Erythroblast (primary cell): ENCODE measurements at places on chromosomes 4 and X.

DNA sequence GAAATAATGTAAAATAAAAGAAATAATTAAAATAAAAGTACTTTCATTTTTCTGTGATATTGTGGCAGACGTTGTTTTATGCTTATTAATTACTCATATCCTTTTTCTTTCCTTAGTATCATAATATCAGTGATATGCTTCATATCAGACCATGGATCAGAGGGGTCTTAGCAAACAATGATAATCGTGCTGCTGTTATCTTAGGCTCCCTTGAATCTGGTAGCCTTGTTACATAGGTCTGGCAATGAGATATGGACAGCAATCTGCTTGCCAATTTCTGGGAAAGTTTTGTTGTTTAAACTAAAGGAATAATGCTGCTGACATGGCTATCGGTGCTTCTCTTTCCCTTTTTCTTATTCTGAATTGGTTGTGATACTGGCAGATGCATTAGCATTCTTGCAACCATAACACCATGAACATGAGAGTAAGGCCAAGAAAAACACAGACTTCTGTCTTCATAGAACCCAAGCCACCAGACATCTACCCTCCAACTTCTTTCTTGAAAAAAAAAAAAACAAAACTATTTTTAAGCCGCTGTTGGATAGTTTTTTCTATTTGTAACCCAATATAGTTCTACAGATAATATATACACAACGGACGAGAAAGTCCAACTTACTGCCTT is 16.4 kb downstream of the EPHA5 start:
- DNase-seq, result no peak

DNA sequence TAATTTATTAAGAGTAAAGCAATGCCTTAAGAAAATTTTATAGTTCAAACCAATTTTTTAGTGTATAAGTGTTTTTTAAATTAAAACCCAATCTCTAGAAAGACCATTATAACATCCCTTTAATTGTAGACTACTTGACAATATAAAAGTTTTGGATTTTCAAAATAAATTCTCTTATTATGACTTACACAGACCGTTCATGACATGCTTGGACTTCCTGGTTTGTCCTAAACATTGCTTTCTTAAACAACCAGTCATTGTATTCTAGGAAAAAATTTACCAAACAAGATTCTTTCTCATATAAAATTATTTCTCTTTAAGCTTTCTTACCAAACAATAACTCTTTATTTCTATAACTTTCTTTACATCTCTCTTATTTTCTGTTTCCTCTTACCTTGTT is 49.0 kb upstream of the CXorf51A start:
- DNase-seq, result no peak

GRCh38 chr4:96675416-96675815 is 835.5 kb downstream of the PDHA2 start:
- DNase-seq, result no peak

GRCh38 chr4:74042681-74043080 is 4.2 kb upstream of the CXCL3 start:
- DNase-seq, result no peak

DNA sequence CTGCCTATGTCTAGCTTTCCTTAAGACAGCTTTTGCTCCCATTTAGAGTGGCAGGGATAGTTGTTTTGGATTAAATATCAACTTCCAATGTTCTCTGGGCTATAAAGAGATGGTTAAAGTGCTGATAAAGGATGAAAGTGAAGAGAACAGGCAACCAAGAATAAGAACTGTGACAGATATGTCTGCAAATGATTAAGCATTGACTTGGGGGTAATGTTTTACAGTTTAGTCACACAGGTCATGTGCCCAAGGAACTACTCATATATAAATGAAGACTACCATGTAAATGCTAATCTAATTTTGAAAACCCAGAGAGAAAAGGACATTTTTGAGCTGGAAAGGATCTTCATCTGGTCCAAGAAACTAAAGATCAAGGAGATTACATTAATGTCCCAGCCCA is 42.1 kb downstream of the RBMX2 start:
- DNase-seq, result no peak

DNA sequence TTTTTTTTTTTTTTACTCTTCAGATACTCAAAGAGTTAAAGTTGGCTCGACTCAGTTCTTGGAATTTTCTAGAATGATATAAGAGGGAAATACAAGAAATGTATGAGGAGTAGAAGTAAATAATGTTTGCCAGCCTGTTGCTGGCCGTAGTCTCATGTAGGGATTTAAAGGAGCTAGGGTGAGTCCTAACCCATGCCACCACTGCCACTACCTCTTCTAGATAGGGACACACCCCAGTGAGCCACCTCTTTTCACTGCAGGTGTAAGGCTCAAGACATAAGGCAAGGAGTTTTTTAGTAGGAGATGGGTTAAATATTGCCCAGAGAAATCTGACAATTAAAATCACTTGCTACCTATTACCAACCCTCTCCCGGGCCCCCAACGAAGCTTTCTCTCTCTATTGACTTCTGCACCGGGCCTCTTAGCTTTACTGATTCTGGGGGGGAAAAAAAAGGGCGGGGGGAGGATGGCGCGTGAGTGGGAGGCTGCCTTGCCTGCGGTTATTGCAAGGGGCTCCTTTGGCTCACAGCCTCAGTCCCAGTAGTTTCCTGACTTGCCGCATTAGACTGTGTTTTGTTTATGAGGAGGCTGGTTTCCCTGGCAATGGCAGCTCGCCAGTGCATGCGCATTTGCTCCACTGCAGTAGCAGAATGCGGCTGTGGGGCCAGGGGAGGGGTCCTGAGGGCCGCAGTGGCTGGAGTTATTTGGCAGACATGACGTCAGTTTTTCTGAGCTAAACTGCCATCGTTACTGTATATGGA is 3.0 kb downstream of the LINC00632 start:
- no peak for DNase-seq

DNA sequence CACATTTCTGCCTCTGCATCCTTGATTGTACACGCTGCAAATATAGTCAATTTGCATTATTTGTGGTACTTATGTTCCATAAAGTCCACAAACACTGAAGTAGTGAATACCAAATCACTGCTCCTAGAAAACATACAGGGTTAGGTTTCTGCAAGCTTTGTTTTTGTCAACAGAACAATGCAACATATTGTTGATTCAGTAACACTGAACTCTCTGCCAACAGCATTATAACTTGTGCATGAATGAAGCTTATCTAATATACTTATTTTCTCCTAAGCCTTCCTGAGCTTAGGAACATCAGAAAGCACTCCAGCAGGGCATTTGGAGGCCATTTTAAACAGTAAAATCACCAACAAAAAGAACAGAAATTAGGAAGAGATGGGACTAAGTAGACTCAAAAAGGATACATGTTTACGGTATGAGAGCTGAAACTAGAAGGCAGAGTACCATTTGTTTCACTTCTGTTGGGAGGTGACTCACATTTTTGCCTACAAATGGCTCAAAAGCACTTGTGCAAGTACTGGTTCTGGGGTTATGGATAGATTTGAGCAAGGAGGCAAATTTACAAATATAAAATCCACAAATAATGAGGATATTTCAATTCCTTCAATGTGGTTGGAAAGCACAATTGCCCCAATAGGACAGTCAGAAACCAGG is 14.1 kb downstream of the COX18 start:
- no peak for DNase-seq

DNA sequence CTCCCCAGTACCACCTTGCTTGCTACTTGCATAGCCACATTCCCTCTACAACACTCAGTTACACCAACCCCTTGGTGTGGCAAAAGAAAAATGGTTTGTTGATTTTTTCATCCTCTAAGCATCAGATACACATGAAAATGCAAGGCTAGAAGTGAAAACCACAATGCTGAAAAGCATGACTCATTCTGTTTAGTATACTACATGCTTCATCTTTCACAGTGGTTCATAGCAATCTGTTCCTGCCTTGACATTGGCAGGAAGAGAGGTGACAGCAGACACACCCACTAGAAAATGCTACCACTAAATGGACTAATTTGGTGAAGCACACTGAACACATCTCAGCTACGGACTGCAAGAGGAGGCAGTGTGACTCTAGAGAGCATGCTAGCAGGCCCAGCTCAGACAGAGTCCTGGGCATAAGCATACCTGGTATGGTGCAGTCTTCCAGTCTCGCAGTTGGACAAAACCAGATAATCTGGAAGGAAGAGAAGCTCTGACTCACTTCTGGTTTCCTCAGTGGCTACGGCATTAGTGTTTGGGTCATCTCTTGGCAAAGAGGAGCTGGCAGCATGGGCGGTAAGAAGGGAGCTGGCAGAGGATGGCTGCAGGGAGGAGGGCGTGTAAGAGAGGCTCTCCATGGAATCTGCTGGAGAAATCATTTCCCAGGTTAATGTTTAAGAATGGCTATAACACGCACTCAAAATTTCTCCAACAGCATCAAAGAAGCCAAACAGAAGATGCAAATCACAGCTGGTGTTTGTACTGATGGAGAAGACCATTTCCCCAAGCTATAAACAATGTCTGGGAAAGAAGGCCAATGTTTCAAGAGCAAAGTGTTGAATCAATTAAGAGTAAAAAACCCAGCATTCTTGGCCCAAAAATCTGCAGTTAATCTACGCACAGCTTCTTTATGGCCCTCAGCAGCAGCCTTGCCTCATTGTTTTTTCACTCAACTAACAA is 37.8 kb downstream of the GAB3 start:
- no peak for DNase-seq

DNA sequence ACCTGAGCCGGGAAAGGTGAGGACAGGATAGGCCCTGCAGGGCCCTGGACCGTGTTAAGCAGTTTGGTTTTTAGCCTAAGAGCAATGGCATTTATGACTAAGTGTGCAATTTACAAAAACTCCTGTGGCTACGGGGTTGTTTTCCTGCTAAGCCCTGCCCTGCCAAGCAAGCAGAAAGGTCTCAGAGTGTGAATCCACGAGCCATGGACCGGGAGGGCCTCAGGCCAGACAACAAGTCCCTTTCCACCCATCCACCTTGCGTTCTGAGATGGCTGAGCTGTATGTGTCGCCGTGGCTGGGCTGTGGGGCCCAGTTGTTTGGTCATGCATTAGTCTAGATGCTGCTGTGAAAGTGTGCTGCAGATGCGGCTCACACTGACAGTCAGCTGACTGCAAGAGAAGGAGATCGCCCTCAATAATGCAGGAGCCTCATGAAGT is 33.9 kb upstream of the AFAP1 start:
- DNase-seq, result no peak

- no peak for DNase-seq
Measured at GRCh38 chr4:185139736-185140135, 3.3 kb upstream of the SLC25A4 start.

GRCh38 chrX:41734530-41734929 is 10.5 kb downstream of the GPR82 start:
- DNase-seq, result peak; percentile 40

DNA sequence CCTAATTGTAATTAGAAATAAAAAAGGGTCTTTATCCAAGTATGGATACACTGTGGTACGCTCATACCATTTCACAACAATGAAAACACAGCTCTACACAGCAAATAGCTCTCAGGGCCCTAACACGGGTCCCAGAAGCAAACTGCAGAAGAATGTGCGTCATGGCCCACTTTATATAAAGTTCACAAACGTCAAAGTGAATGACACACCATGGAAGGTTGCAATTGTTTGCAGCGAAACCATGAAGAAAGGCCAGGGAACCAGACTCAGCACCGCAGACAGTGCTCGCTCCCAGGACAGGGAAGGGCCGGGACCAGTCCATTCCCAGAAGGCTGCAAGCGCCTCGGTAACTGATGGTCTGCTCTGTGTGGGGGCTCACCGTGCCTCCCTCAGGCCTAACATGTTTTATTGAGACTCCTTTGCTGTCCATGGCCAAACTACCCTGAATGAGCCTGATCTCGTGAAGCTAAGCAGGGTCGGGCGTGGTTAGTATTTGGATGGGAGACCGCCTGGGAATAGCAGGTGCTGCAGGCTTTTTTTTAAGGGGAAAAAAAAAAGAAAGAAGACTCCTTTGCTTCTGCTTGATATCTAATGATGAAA is 47.8 kb downstream of the ACOX3 start:
- no peak for DNase-seq

GRCh38 chrX:150503898-150504219 is 64.6 kb upstream of the MTM1 start:
- no peak for DNase-seq

GRCh38 chr4:90159193-90159592 is 32.0 kb downstream of the CCSER1 start:
- DNase-seq, result no peak

DNA sequence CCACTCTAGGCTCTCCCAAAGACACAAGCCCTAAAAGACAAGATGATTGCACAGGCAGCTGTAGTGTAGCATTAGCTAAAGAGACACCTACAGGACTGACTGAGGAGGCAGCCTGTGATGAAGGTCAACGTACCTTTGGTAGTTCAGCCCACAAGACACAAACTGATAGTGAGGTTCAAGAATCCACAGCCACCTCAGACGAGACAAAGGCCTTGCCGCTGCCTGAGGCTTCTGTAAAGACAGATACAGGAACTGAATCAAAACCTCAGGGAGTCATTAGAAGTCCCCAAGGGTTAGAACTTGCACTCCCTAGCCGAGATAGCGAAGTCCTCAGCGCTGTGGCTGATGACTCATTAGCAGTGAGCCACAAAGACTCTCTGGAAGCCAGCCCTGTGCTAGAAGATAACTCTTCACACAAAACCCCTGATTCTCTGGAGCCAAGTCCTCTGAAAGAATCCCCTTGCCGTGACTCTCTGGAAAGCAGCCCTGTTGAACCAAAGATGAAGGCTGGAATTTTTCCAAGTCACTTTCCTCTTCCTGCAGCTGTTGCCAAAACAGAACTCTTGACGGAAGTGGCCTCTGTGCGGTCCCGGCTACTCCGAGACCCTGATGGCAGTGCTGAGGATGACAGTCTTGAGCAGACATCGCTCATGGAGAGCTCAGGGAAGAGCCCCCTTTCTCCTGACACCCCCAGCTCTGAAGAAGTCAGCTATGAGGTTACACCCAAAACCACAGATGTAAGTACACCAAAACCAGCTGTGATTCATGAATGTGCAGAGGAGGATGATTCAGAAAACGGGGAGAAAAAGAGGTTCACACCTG is 306.3 kb downstream of the ANK2 start:
- no peak for DNase-seq

GRCh38 chr4:42641161-42641560 is 15.7 kb downstream of the ATP8A1 start:
- no peak for DNase-seq

- no peak for DNase-seq
Measured at GRCh38 chr4:169239221-169239905, 31.4 kb downstream of the SH3RF1 start.

- DNase-seq, result no peak
Measured at GRCh38 chr4:2742823-2743517, 13.2 kb downstream of the TNIP2 start.
